ENCODE measurements at places on chromosomes 1 and 21.
A peak's percentile ranks its signal among the peaks of the same experiment; 100 is the strongest.

GRCh38 chr1:28835237-28835650 is 23.3 kb downstream of the OPRD1 start:
- no peak for DNase-seq

DNA sequence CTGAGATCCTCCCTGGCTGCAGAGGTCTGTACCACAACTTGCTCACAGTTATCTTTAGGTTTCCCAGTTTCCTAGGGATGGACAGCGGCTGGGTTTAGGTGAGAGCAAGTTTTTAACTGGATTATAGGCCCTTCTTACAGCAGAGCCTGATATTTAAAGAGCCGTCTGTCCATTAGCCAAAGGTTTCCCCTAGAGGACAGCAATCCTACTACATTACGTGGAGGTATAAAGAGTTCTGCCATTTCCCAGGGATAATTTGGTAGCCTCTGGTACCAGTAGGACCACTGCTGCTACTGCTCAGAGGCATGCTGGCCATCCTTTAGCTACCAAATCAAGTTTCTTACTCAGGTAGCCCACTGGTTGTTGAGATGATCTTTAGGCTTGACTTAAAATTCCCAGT is 21.9 kb upstream of the FCGR2A start:
- DNase-seq = no peak

GRCh38 chr1:23125489-23125888 is 43.2 kb downstream of the LUZP1 start:
- no peak for DNase-seq

DNA sequence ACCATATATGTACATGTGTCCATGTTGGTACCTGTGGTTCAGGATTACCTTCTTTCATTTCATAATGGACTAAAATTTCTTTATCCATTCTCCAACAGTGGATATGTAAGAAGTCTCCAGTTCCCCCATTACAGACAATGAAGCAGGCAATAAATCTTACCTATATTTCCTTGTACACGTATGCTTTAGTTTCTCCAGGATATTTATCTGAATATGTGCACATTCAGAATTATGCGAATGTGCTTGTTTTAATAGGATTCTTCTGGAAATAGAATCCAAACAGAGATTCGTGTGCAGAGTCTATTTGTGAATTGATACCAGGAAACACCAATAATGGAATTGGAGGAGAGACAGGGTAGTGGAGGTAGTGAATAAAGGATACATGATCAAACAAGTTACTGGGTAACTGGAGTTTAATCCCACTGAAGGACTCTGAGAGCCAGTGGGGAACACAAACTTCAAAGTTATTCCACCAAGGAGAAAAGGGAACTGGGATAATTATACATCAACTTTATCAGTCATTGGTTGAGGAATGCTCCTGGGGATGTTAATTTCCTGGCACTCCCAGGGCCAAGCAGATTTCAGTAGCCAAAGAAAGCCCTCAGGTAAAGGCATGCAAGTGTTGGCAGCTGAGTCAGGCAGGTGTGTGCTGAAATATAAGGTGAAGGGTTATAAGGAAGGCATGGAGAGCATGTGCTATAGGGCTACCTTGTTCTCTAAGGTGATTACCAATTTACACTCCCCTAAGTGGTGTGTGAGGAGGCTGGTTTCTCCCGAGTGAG is 374.9 kb upstream of the PBX1 start:
- DNase-seq = no peak

DNA sequence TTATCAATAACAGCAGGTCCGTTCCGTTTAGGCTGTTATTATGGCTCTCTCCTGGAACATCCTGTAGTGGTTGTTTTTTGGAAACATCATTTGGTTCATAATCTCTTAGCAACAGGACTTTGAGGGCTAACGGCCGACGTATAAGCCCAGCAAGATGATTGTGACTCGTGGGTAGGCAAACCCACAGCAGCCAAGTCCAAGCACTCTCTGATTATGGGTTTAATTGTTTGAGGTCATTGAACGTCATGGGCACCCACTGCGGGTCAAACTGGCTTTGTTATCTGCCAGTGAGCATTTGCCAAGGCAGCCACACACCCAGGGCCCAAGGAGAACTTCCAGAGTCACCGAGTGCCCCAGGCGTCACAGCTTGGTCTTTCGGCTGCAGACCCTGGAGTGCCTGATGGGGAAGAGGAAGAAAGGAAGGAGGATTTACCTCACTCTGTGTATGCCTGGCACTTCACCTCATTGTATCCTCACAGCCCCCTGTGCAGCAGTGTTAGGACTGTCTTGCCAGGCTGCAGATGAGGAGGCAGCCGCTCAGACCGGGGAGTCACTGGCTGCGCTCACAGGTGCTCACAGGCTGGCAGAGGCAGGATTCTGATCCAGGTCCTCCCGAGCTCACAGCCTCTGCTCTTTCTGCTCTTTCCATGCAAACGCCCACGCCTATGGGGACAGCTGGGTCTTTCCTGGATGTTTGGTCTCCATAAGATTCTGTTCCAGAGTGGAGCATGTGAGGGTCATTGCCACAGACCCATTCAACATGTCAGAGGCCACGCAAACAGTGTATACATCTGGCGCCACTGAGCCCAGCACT is 30.8 kb upstream of the EPS8L3 start:
- DNase-seq = no peak

- no peak for DNase-seq
These were observed 11.7 kb downstream of the TNFRSF18 start for GRCh38 chr1:1194723-1195122.

DNA sequence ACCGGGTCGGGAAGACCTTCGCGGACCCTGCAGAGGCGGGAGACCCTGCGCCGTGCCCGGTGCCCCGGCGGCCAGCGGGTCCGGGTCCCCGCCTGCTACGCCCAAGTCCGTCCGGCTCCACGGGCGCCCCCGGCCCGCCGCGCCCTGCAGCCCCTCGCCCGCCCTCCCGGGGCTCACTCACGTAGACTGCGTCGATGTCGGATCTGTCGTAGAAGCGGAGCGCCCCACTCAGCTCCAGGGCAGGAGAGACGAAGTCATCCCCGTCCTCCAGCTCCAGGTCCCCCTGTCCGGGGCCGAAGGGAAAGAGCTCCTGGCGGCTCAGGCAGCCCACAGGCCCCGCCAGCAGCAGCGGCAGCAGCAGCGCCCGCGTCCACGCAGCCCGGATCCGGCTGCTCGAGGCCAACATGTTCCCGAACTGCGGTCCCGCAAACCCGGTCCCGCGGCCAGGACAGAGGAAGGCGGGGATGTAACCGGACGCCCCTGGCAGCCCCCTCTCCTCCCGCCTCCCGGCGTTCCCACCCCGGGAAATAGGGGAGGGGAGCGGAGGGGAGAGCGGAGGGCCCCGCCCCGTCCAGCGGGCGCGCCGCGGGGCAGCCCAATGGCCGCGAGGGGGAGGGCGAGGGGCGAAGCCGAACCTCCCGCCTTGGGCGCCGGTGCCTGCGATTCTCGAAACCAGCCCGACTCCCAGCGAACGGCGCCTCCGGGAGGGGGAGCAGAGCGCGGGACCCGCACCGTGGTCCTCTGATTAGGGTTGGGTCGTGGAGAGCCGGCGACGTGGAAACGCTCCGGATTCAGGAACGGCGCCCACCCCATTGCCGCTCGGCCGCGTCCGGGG is at the start of gene NID1:
Gene NID1, minus strand, starts transcription at position 417 of the 835 bp plus-strand sequence. Its CDS starts 11 bp downstream, at position 406.
- no peak for DNase-seq

GRCh38 chr1:35298464-35298863 is 30.0 kb downstream of the ZMYM4 start:
- peak; percentile 13 for DNase-seq

DNA sequence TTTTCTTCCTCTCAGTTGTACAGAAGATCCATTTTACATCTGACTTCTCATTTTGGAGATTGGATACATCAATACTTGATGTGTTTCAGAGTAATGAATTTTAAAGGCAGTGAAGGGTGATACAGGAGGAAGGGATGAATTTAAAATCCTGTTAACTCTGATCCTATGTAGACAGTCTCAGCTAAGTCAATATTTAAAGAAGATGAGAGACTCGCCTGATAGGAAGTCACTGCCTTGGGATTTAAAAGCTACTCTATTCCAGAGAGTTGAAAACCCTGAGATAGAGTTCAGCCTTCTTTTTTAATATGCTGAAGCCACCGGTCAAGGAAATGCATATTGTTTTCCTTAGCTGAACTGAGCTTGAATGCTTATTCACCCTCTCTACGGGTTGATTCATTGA is 42.7 kb downstream of the HUNK start:
- no peak for DNase-seq

DNA sequence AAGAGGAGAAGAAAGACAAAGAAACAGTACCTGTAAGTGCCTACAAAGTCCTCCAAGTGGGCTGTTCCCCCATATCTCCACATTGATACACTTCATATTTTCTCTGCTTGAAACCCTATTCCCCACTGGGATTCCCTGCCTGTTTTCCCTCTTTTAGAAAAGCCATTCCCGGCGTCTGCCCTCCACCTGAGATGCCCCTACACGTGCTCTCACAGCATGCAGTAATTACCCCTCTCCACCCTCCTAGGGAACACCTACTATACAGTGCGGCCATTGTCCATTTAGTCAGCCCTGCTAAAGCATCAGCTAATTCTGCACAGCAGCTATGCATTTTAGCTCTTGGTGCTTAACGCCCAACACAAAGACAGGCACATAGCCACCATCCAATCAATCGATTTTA is 135.7 kb upstream of the TIAM1 start:
- no peak for DNase-seq

DNA sequence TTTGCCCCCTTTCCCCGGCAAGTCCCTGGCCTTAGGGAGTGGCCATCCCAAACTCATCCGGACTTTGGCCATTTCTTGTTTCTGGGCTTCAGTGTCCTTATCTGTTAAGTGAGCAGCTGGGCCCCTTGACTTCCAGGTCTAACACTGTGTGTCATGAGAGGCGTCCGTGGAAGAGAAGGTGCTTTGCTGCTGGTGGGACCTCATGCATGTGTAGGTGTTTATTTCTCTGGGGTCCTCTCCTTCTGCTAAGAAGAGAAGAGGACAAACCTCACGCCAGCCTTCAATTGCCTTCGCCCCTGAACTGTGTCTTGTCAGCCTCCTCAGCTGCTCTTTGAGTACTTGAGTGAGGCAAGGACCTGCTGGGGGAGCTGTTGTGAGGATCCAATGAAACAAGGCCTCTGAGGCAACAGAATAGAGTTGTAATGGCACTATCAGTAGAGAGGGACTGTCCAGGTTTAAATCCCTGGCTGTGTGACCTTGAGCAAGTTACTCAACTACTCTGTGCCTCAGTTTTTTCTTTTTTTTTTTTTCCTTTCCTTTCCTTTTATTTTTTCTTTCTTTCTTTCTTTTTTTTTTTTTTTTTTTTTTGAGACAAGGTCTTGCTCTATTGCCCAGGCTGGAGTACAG is 72.5 kb downstream of the RUNX3 start:
- no peak for DNase-seq

DNA sequence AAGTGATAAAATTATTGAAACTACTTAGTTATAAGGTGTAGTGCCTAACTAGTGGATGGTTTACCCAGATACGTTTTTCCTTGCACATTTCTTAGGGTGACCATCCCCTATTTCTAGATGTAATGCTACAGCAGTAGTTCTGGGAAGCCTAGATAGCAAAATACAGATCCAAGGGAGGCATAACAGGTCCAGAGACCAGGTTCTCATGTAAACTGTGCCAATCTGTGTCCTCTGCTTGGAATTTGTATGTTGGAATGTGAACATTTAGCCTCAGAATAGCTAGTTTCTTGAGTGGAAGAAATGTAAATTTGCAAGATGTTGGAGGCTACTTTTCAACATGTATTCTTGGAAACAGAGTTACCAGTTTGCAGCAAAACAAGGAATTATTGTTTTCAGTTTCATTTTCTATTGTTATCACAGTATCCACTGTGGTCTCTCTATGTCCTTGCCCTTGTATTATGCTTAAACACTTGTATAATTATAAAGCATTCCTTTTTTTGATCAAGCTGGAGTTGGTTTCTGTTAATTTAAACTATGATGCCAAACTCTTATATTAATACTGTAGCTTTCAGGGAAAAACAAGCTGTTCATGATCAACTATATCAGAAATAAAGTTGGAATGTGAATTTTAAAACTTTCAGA is 102.0 kb upstream of the BRINP3 start:
- no peak for DNase-seq
